ENCODE measurements at places on chromosomes 16 and 17. TPM values are rescaled to one million over a fixed set of nuclear protein-coding genes. Genes with fewer than 3 reads are reported as not detected.

- DNase-seq, result peak; percentile 51
Measured at GRCh38 chr17:8436169-8436843, 622 bp downstream of the NDEL1 start.

Gene RND2
- total RNA-seq, result 0.68 TPM

DNA sequence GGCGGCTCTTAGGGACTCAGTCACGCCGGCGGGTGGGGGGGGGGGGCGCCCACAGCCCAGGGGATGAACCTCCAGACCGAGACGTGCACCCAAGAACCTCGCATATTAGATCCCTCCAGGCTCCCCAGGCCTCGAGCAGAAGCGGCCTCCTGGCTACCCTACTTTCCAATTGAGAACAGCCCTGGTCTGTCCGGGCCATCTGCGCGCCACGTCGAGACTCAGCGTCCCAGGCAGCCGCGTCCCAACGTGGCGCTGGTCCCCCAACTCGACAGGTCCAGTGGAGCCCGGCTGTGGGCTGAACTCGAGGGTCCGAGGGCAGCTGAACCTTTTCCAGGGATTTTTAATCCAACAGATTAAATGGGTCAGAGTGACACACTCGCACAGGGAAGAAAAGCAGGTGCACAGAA, 2.3 kb upstream of the IRX3 start:
- no peak for DNase-seq

DNA sequence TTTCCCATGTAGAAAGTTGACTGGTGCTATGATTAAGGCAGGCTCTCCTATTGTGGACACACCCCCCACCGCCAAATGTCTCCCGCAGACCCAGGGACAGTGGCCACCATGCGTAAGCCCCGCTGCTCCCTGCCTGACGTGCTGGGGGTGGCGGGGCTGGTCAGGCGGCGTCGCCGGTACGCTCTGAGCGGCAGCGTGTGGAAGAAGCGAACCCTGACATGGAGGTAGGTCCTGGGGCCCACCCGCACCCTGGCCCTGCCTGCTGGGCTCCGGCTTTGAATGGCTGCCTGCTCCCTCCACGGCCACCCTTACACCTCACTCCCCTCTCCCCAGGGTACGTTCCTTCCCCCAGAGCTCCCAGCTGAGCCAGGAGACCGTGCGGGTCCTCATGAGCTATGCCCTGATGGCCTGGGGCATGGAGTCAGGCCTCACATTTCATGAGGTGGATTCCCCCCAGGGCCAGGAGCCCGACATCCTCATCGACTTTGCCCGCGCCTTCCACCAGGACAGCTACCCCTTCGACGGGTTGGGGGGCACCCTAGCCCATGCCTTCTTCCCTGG, 3.6 kb downstream of the MMP25 start:
- DNase-seq, result no peak

GRCh38 chr17:68182940-68183551, 64.8 kb upstream of the AMZ2 start:
- DNase-seq, result no peak

- no peak for DNase-seq
Measured at GRCh38 chr16:16915771-16916170, 536.8 kb downstream of the NPIPA7 start.

DNA sequence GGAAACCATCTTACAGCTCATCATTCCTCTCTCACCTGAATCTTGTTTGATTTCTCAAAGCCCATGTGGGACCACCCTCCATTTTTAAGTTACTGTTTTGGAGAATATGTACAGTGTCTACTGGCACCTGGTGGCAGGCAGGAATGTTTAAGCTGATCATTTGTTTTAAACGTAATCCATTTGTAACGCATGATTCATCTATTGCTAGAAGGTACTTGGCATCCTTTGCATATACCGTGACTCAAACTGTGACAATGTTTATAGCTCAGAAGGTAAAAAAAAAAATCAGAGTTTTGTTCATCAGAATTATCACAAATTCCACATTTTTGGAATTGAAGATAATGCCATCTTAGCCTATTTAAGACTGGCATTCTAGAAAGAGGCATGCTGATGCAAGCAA, 1007.5 kb upstream of the EEF2KMT start:
- DNase-seq, result no peak

Gene HOXB8
- total RNA-seq, result 0.38 TPM

GRCh38 chr16:74921051-74921450, 63.9 kb downstream of the WDR59 start:
- DNase-seq, result no peak

GRCh38 chr17:17836818-17837379, at the start of gene SREBF1:
SREBF1 (minus strand) TSS chr17:17836986; CDS start chr17:17836817, 169 bp downstream.
- peak; percentile 95 for DNase-seq

Gene RPA1
- total RNA-seq, result 38.7 TPM

DNA sequence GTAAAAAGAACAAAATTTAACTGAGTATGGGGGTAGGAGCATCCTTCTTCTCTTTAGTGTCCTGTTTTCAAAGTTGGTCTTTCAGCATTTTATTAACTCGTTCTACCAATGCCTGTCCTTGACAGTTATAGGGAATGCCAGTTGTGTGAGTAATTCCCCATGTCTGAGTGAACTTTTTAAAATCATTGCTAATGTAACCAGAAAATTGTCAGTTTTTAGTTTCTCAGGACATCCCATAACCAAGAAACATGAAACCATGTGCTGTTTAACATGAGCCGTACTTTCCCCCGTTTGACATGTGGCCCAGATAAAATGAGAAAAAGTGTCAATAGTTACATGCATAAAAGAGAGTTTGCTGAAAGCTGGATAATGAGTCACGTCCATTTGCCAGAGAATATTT, 71.4 kb upstream of the ARL4D start:
- DNase-seq, result no peak

Gene KRTAP2-1
- not detected for total RNA-seq

Gene CDRT15
- total RNA-seq, result 0.36 TPM

Gene SETD1A
- total RNA-seq, result 8.9 TPM

Gene SEPTIN12
- total RNA-seq, result not detected

GRCh38 chr17:10357768-10358167, 15.0 kb downstream of the MYH13 start:
- DNase-seq, result no peak

Gene SULT1A1
- 1.8 TPM for total RNA-seq

- no peak for DNase-seq
Measured at GRCh38 chr16:62709794-62710193, 673.6 kb upstream of the CDH8 start.

Gene ALOXE3
- not detected for total RNA-seq

- DNase-seq, result no peak
Measured at GRCh38 chr16:80932708-80933095, 74.0 kb downstream of the CMC2 start.

- DNase-seq, result no peak
Measured at GRCh38 chr16:79593074-79593531, 7.4 kb downstream of the MAF start.

DNA sequence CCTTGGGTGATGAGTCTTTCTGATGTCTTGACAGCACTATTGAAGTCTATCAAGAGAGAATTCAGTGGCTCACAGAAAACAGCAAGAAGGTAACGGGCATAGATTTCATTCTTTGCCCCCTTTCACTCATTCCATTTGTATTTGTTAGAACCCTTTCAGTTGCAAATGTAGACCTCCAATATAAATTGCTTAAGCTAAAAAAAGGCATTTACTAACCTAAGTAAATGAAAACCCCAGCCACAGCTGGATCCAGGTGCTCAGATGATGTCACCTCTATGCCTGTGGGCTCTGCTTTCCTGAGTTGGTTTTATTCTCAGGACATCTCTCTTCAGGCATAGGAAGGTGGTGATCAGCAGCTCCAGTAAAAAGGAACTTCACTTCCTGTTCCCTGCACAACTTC, 11.1 kb downstream of the VWA3A start:
- no peak for DNase-seq

DNA sequence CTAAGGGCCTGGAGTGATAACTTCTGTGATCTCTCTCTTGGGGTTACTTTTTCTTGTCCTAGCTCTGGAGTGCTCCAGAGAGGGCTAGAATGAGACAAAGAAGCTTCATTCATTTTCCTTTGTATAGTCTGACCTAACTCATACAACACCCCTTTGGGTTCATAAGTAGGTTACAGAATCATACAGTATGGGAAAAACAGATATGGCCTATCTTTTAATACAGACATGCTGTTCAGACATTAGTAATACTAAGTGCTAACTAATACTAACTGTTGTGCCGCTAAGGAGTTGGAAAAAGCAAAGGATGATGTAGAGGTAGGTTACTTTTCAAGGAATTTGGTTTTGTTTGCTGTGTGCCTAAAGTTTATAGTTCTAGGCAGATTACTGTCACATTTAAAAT, 84.7 kb downstream of the NLK start:
- DNase-seq, result no peak

Gene ANKRD40CL
- not detected for total RNA-seq

GRCh38 chr17:32123782-32124181, 18.5 kb upstream of the RHOT1 start:
- DNase-seq, result no peak

GRCh38 chr16:11731222-11731621, 11.4 kb downstream of the TXNDC11 start:
- no peak for DNase-seq

DNA sequence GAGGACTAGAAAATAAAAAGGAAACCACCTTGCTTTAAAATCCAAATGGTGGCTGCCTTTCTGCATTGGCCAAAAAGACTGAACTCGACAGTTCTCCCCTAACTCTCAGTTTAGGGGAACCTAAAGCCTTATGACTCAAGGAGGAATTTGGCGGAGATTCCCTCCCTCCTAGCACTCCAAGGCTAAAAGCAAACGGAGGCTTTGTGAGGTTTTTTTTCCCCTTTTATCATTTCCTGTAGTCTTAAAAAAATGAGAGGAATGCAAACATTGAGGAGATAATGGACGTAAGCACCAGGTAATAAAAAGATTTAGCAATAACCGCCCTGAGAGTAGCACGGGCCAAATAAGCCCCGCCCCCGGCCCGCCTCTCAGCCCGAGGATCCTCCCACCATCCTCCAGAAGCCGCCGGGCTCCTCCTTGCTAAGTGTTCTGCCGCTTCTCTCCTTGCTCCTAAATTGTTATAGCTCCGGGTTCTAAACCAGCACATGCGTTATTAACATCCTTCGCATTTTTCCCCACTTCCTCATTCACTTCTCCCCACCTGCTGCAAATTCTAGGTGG, 5.8 kb upstream of the KIFC3 start:
- DNase-seq, result peak; percentile 79

DNA sequence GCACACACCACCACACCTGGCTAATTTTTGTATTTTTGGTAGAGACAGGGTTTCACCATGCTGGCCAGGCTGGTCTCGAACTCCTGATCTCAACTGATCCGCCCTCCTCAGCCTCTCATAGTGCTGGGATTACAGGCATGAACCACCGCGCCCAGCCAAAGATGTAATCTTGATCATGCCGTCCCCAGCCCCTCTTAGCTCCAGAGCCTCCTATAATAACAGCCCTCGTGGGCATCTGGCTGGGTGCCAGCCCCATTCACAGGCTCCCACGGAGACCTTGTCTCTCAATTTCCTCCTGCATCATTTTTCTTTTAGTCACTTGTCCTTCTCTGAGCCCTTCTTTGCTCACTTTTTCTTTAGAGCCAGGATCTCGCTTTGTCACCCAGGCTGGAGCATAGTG, 94.2 kb downstream of the KATNIP start:
- no peak for DNase-seq

DNA sequence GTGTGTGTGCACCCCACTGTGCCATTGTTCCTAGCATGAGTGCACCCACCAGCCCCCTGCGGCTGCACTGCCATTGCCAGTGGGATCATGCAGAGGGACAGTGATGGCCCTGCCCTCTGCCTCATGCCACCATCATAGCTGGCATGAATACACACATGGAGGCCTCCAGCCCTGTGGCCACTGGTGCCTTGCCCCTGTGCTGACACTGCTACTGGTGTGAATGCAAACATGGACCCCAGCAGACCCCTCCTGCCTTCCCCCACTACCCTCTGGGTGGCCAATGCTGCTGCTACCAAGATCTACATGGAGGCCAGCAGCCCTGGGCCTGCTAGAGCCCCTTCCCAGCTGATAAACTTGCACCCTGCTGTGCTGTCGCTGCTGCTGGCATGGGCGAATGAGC, 995.5 kb upstream of the GOT2 start:
- no peak for DNase-seq

GRCh38 chr17:56034197-56034635, 119.1 kb upstream of the ANKFN1 start:
- no peak for DNase-seq

GRCh38 chr16:72797621-72798020, 250.3 kb downstream of the ZFHX3 start:
- DNase-seq, result no peak

Gene HASPIN
- total RNA-seq, result 15.9 TPM

Gene LAT
- total RNA-seq, result 0.66 TPM

DNA sequence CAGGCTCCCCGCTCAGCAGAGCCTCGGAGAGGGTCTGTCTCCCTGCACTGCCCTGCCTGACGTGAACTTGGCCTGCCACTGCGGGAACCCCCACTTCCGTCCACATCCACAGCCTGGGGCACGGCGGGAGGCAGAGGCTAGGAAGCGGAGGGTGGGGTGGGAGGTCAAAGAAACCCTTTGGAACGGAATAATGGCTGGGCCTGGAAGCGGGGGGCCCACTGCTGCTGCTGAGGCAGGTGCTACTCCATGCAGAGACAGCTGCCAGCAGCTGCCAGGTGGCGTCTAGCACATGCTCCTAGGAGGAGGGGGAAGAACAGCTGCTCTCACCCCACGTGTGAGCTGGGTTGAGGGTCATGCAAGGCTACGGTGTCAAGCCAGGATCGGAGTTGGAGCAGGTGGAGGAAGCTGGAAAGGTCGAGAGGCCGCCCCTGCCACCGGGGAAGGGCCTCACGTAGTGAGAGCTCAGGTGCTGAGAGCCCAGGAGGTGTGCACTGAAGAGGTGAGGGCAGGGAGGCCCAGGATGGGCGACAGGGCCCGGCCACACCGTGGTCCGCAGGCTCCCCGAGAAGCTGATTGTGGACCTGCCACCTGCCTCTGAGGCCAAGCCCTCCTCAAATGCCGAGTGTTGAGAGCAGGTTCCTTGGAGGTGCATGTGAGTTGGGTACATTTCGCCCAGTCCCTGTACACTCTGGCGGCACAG, 9.8 kb downstream of the FSCN2 start:
- peak; percentile 100 for DNase-seq

Gene EVPL
- total RNA-seq, result 0.63 TPM

Gene USB1
- 21.1 TPM for total RNA-seq

Gene TNP2
- total RNA-seq, result not detected

Gene PITPNM3
- total RNA-seq, result 39.7 TPM

DNA sequence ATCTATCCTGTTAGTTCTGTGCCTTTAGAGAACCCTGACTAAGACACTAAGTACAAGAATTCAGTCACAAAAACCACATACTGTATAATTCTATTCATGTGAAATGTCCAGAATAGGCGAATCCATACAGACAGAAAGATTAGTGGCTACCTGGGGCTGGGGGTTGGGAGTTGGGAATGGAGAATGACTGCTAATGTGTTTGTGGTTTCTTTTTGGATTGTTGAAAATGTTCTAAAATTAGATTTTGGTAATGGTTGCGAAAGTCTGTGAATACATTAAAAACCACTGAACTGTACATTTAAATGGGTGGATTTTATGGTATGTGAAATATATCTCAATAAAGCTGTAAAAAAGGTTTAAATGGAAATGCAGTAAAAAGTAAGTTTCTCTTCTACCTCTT, 80.4 kb upstream of the AKTIP start:
- DNase-seq, result no peak

GRCh38 chr16:79482011-79482410, 118.5 kb downstream of the MAF start:
- DNase-seq, result no peak

All from SJCRH30 (cell line).